ENCODE measurements at places on chromosomes 16 and 17.

- DNase-seq: peak; percentile 51
Measured at GRCh38 chr16:85898521-85899442, at the start of gene IRF8. IRF8 (plus strand) TSS chr16:85899162; CDS start chr16:85903016, 3,854 bp downstream.

DNA sequence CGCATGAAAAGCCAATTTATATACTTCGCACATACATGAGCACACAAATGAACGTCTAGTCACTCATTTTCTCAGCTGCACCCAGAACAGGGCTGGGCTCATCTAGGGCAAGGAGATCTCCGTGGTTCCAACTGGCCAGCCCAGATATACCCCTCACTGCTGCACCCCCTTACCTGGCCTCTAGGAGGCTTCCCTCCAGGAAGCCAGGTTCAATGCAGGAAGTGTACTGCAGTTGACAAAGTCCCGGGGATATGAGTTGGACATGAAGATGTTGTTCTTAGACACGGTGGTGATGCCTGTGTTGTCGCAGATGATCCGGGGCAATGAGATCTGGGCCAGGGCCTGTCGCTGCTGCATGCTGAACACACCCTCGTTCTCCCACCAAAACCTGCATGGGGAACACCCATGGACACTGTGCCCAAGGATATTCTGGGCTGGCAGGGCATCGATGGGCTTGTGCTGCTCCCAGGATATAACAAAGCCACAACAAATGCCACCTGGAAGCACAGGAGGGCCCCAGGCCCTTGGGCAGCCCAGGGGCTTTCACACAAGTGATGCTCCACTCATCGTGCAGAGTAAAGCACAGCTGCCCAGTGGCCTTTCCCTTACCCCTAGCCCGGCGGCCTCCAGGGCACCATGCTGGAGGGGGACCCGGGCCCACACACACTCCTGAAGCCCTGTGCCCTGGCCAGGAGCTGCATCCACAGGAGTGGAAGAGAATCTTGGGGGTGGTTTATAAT is 10.1 kb downstream of the MPO start:
- no peak for DNase-seq

DNA sequence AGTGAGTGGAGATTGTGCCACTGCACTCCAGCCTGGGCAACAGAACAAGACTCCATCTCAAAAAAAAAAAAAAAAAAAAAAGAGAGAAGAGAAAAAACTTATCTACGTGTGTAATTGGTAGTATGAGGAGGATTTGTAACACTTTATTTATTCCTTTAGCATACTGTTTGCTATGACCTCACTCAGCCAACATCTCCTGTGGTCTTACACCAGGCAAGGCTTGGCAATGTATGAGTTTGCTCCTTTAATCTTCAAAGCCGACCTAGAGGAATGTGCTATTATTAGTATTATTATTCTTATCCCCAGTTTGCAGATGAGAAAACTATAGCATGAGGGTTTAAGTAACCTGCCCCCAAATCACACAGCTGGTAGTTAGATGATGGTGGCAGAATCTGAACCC is 35.8 kb upstream of the HAPSTR1 start:
- no peak for DNase-seq

- DNase-seq: no peak
Measured at GRCh38 chr16:14487579-14487978, 142.5 kb downstream of the PARN start.

GRCh38 chr16:27285676-27286196 is 17.2 kb upstream of the NSMCE1 start:
- no peak for DNase-seq

- DNase-seq: no peak
Measured at GRCh38 chr16:17396762-17397498, 73.8 kb downstream of the XYLT1 start.

- DNase-seq: no peak
Measured at GRCh38 chr17:63495491-63495890, 18.6 kb downstream of the ACE start.

GRCh38 chr16:27253526-27253930 is 15.0 kb downstream of the NSMCE1 start:
- DNase-seq: no peak

DNA sequence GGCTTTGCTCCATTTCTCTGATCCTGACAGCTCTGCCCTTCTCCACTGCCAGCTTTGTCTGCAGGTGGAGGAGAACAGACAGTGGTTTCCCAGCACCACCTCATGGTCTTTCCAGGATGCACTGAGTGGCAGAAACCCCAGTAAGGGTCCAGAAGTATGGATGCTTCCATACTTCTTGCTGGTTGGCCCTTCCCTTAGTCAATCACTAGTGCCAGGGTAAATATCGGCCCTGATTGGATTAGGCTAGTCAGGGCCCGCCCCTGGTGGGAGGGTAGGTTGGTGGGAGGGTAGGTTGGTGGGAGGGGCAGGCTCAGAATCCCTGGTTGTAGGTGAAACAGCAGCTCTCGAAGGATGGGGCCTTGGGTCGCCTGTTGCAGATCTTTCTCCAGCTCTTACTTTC is 10.2 kb downstream of the RNF213 start:
- no peak for DNase-seq

DNA sequence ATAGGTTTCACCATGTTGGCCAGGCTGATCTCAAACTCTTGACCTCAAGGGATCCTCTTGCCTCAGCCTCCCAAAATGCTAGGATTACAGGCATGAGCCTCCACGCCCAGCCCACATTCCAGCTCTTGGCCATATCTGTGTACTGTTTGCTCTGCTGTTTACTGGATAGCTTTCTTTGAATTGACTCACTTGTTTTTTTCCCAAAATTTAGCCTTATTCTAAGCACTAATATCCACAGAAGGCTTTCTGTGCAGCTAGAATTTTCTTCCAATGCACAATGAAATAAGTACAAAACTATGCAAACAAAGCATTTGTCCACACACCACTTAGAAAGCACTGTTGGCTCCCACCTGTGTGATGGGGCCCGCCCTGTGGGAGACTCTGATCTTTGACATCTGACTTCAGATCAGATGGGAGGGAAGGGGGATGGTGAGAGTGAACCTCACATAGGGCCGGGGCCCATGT is 72.2 kb downstream of the CLEC16A start:
- DNase-seq: no peak

- DNase-seq: peak; percentile 52
Measured at GRCh38 chr17:79803997-79804855, 7.3 kb upstream of the CBX8 start.

- no peak for DNase-seq
Measured at GRCh38 chr17:82927661-82928601, 88.1 kb upstream of the ZNF750 start.

GRCh38 chr16:84159800-84160199 is 14.7 kb downstream of the DNAAF1 start:
- no peak for DNase-seq

- no peak for DNase-seq
Measured at GRCh38 chr16:2385190-2385836, 43.9 kb upstream of the CCNF start.

DNA sequence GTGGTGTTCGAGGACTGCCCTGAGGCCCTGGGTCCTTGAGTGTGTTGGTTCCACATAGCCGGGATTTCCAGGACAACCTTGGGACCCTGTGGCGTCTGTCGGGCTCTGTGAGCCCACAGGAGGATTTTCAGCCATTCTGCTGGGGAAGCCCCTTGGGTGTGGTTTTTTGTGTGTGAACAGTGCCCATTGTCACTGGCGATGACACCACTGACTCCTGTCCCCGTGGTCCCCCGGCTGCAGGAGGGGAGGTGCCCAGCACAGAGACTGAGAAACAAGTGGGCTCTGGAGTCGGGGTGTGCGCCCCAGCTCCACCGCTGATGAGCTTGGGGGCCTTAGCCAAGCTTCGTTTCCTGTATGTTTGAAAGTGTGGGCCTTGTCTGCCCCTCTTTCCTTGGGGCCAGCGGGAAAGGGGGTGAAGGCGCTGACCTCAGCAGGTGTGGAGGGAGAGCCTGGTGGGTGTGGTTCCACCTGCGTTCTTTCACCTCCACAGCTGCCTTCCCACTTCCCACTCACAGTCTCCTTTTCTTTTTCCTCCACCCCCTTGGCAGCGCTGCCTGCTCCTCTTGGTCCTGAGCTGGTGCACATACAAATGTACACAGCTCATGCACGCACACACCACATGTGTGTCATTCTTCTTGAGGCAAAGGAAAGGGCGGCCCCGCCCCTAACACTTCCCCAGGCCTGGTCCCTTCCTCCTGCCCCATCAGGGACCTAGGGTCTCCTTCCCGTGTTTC is 16.1 kb downstream of the MGRN1 start:
- no peak for DNase-seq

GRCh38 chr17:1590029-1590746 is 27.6 kb upstream of the PITPNA start:
- DNase-seq: no peak

DNA sequence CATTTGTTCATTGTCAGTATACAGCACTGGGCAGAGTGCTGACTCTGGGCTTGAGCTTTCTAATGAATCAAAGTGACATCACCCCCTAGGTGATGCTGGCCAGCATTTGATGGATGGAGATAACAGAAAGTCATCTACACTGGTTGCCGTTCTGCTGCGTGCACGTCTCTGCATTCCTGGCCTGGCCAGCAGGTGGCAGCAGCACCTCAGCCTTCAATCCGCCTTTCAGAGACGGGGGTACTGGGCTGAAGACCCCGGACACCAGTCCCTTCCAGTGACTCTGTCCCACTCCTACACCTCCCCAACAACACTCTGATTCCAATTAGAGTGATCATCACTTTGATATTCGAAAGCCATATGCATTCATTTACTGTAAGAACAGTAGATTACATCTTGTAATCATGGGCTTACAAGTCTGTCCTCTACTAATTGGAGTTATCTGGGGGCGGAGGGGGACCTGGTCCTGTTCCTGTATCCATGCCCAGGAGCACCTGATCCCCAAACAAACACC is 6.0 kb downstream of the CPSF4L start:
- DNase-seq: peak; percentile 32

DNA sequence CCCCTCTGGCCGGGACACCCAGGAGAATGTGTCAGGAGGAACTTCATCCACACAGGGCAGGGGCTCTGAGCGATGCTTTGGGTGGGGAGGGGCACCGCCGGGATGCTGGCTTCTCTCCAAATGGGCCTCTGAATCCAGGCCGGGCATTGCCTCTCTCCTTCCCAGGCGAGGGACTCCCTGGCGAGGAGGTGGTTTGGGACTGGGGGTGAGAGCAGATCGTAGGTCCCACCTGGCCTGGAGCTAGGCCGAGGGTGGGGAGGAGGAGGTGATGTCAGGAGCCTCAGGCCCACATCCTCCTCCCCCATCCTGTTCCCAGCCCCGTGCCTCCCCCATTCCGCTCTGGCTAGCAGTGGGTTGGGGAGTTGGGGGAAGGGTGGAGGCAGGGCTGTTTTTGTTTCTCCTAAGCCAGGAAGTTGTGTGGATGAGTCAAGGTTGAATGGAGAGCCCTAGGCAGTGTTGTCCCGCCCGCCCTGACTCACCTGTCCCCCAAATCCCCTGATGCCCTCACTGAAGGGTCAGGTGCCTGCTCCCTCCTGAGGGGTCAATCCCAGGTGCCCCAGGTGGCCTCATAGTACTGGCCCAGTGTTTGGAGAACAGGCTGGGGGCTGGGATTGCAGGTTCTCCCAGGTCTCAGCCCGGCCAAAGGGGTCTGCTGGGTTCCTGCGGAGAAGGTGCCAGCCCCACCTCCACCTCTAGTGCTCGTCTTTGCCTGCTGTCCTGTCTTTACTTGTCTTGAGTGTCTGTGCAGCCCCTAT is 2.8 kb downstream of the GRB7 start:
- DNase-seq: no peak

- DNase-seq: no peak
Measured at GRCh38 chr16:85003725-85004586, 7.4 kb downstream of the ZDHHC7 start.

DNA sequence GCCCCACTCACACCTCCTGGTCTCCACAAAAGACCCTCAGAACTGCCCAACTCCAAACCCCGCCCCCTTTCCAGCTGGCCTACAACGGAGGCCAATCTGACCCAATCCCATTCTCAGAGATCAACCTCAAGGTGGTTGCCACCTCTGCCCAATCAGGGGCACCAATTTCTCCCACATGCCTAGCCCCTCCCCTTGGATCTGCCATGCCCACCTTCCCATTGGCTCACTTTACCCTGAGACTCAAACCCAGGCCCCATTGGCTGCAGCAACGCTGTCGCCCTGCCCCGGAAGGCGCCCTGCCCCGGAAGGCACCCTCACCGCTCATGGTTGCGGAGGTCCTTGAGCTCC is 10.6 kb downstream of the ZNF668 start:
- no peak for DNase-seq

DNA sequence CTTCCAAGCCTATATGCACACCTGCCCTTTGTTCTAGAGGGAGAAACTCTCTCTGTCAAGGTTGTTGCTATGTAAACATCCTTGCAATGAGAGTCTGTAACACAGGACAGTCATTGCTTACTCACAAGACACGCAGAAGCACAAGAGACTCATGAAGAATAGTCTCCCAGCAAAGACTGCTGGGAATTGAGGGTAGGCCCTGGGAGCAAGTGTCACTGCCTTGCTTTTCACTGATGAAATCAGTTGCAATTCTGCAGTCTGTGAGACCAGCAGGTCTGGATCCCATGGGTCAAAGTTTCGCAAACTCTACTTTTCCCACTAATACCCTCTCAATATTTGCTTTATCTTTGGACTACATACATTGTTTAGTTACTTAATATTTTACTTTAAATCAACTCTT is 177.4 kb downstream of the FTO start:
- DNase-seq: no peak

- no peak for DNase-seq
Measured at GRCh38 chr17:32869345-32870026, 7.4 kb downstream of the MYO1D start.

- no peak for DNase-seq
Measured at GRCh38 chr17:82713071-82713723, 3.3 kb upstream of the FN3KRP start.

- no peak for DNase-seq
Measured at GRCh38 chr17:43445009-43445589, 38.7 kb upstream of the DHX8 start.

- peak; percentile 59 for DNase-seq
Measured at GRCh38 chr17:61412143-61412859, 12.7 kb downstream of the TBX2 start.

GRCh38 chr16:88144028-88144511 is 192.8 kb downstream of the BANP start:
- DNase-seq: no peak

DNA sequence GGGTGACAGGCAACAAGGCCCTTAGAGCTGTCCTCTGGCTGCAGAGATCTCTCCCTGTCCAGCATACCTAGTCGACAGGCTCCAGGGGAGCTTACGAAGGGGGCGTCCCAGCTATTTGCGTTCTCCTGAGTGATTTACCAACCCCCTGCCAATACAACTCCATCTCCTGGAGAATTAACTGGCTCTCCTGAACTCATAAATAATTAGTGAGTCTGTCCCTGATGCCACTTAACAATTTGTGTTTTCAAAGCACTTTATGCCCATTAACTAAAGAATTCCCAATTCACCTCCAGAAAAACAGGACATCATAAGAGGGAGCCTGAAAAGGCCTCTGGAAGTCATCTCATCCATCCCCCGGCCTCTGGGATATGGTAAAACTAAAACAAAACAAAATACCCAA is 26.7 kb downstream of the SDK2 start:
- DNase-seq: no peak

- no peak for DNase-seq
Measured at GRCh38 chr17:40448639-40449261, 5.5 kb downstream of the IGFBP4 start.

- no peak for DNase-seq
Measured at GRCh38 chr17:2176499-2177169, 121.7 kb downstream of the HIC1 start.

GRCh38 chr17:39194985-39195524 is 2.4 kb downstream of the CACNB1 start:
- DNase-seq: no peak

Data from activated T-helper 1 cell treated with anti-CD3 and anti-CD28 coated beads, Interleukin-2, amount 50 U/mL, for 16 hours (primary cell).